Sigmoid colon (tissue), 7 donors: ENCODE measurements at places on chromosomes 12 and 14. TPM values are rescaled to one million over a fixed set of nuclear protein-coding genes. Genes with fewer than 3 reads are reported as not detected.

The GARIN6 gene
- not detected for polyA plus RNA-seq

GRCh38 chr14:92409043-92409442 lies 86.1 kb downstream of the SLC24A4 start:
- H3K4me3 ChIP-seq = no peak overlapping the region
- H3K4me1 ChIP-seq = peaks cover 44% of the 10 kb centered on the region
- H3K36me3 ChIP-seq = no peaks in the 10 kb centered on the region
- no peaks in the 10 kb centered on the region for H3K27me3 ChIP-seq
- peak; percentile 81 for DNase-seq

- H3K36me3 ChIP-seq = no peaks in the 10 kb centered on the region
- H3K27me3 ChIP-seq = no peaks in the 10 kb centered on the region
- no peak for DNase-seq
- H3K4me1 ChIP-seq = peaks cover 11% of the 10 kb centered on the region
Observed at GRCh38 chr12:52156311-52156710, 35.5 kb downstream of the KRT80 start.

DNA sequence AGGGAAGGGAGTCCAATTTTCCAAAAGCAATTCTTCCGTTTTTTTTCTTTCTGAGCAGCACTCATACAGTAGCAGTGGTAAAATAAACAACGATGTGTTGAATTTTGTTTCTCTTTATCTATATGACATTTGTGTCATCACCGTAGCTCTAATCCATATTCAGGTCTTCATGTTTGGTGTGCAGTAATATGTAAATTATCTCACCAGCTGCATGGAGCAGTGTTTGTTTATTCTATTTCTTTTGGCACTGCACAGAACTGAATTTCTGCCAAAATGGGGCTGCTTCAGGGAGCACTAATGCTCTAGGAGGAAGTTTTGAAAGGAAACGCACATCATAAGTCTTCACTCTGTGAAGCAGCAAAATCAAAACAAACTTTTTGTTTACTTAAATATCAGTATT lies 130.0 kb upstream of the NPAS3 start:
- H3K27ac ChIP-seq = peak overlapping the region; percentile 44
- peaks cover 11% of the 10 kb centered on the region for H3K4me1 ChIP-seq
- H3K27me3 ChIP-seq = no peaks in the 10 kb centered on the region
- no peaks in the 10 kb centered on the region for H3K36me3 ChIP-seq
- peak overlapping the region; percentile 32 for H3K4me3 ChIP-seq

DNA sequence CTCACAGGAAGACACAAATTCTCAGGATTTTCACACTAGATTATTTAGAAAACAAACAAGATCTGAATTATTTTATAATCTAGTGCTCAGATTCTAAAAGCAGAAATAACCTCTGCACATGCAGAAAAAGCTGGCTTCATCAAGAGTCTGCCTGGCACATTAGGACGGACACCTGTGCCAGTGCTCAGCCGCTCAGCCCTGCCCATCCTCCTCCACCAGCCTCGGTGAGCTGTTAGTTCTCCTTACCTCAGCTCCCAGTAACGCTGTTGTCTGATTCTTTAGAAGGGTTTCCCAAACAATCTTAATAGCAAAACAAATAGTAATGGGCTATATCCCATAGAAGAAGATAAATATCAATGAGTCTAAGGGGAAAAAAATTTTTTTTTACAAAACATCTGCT lies 27.7 kb downstream of the DUSP16 start:
- H3K4me1 ChIP-seq = no peaks in the 10 kb centered on the region
- H3K27me3 ChIP-seq = no peaks in the 10 kb centered on the region
- H3K4me3 ChIP-seq = no peak overlapping the region
- H3K36me3 ChIP-seq = no peaks in the 10 kb centered on the region

DNA sequence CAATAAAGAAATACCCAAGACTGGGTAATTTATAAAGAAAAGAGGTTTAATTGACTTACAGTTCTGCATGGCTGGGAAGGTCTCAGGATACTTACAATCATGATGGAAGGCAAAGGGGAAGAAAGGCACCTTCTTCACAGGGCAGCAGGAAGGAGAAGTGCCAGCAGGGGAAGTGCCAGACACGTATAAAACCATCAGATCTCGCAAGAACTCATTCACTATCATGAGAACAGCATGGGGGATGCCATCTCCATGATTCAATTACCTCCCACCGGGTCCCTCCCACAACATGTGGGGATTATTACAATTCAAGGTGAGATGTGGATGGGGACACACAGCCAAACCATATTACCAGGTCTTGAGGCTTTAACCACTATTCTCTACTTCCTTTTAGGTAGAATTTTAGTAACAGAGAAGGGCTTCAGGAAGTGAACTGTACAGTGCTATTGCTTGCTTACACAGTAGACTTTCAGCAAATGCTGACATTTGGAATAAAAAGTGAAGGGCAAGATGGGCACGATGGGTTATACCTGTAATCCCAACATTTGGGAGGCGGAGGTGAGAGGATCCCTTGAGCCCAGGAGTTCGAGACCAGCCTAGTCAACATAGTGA lies 40.8 kb upstream of the OR4E1 start:
- no peaks in the 10 kb centered on the region for H3K36me3 ChIP-seq
- no peak overlapping the region for H3K4me3 ChIP-seq
- H3K27ac ChIP-seq = no peak overlapping the region
- DNase-seq = no peak
- no peaks in the 10 kb centered on the region for H3K27me3 ChIP-seq

DNA sequence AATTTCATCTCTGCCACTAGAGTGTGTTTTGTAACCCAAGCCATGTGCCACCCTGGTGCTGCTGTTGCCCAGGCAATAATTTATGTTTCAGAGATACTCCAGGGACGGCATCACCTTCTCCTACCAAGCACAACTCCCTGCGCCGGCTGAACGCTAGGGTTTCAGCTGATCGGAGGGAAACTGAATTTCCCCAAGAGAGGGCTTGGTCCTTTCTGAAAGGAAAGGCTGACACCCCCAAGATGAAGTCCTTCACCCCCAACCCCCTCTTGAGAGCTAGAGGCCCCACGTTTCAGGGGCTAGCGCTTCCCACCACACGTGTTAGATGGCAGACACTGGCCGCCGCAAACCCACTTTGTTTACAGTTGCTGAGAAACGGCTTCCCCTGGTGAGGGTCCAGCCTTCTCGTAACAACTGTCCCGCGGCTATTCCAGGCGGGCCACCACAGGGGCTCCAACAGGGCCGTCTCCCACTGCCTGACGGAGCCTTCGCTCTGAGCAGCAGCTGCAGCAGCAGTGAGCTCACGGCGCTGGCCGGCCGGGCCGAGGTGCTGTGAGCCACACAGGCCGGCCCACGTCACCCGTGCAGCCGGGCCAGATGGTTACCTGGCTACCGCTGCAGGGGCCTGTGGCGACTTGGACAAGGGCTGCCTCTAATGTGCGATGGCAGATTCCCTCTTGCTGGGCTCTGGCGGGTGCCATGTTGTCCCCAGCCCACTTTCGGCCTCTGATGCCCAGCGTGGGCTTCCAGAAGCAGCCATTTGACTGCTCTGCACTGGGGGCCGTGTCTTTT lies 66.4 kb downstream of the TESC start:
- H3K4me1 ChIP-seq = peaks cover 12% of the 10 kb centered on the region
- H3K36me3 ChIP-seq = peaks cover 12% of the 10 kb centered on the region
- H3K27me3 ChIP-seq = peaks cover 9% of the 10 kb centered on the region
- DNase-seq = peak; percentile 67
- H3K4me3 ChIP-seq = peak overlapping the region; percentile 12

DNA sequence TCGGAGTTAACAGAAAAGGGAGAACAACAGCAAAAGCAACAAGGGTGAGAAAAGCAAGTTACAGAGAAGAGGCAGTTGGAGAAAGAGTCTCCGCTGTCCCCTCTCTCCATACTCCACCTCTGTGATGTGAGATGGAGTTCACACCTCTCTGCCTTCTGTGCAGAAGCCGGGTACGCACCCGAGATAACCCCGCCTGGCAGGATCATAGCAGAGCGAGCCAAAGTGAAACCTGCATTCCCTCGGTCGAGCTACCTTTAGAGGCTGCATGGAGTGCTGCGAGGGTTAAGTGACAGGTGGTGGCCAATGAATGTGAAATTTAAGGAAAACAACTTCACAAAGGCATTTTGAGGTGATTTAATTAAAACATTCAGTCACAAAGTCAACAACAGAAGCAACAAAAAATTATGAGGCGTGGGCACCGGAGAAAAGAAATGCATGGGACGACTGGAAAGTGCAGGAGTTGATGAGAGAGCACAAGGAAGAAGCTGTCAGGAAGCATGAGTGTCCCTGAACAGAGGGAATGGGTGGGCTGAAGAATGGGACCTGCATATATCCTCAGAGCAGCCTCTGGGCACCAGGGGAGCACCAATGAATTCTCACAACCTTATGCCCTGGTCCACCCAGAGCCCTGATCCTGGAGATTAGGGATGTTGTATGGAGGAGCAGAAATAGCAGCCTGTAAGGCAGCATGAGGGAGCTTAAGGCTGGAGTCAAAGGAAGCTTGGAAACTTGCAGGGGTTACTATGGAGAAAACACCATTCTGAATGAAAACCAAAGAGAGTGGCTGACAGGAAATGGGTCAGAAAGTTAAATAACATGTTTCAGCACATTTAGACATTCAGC lies 208.3 kb downstream of the EMP1 start:
- no peaks in the 10 kb centered on the region for H3K36me3 ChIP-seq
- no peaks in the 10 kb centered on the region for H3K27me3 ChIP-seq
- H3K27ac ChIP-seq = no peak overlapping the region
- H3K4me3 ChIP-seq = no peak overlapping the region

- no peak within 1 kb of the TSS for H3K4me3 ChIP-seq
- H3K27ac ChIP-seq = no peak within 1 kb of the TSS
- H3K4me1 ChIP-seq = peaks cover 5% of the 10 kb centered on the region
- H3K27me3 ChIP-seq = no peaks in the 10 kb centered on the region
- no peaks in the 10 kb centered on the region for H3K36me3 ChIP-seq
- no peak for DNase-seq
Observed at GRCh38 chr14:94581127-94581999, at the start of gene SERPINA5. Gene SERPINA5 (plus strand): TSS chr14:94581426. CDS start chr14:94587363, 5,937 bp downstream.

- no peak overlapping the region for H3K4me3 ChIP-seq
- no peaks in the 10 kb centered on the region for H3K27me3 ChIP-seq
- no peaks in the 10 kb centered on the region for H3K36me3 ChIP-seq
- peaks cover 30% of the 10 kb centered on the region for H3K4me1 ChIP-seq
- DNase-seq = no peak
- H3K27ac ChIP-seq = no peak overlapping the region
Observed at GRCh38 chr14:54512393-54512792, 2.7 kb downstream of the CGRRF1 start.

DNA sequence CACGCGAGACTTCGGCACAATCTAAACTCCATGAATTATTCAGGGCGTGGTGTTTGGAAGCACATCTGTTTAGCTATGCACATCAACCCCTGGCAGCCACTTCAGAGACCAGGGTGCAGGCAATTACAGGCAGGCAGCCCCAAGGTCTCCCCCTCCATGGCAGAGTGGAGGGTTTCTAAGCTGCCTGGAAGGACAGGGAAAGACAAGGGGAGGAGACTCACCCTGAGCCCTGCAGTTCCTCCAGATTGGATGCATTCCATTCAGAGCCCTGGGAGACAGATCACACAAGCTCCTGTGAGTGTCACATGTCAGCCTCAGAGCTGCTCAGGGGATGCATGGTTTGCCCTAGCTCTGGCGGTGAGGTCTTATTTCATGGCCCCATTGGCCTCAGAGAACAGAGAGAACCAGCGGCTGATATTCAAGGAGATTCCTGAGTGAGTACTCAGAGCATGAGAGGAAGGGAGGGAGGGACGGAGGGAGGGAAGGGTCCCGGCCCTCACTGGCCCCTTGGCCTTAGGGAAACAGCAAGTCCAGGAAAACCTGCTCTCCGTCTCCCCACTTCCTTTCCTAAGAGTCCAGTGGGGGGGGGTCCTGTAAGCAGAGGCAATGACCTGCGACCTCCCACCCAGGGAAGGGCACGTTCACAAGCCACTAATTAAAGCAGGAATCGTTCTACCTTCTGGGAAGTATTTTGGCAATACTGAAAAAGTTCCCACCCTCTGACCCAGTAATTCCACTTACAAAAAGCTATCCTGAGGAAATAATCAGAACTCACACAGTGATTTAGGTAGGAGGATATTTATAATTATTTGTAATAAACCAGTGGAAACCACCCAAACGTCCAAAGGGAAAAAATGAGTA lies 55.1 kb downstream of the SSH1 start:
- peak overlapping the region; percentile 25 for H3K4me3 ChIP-seq
- H3K27me3 ChIP-seq = no peaks in the 10 kb centered on the region
- peaks cover 88% of the 10 kb centered on the region for H3K4me1 ChIP-seq
- DNase-seq = peak; percentile 76
- peak overlapping the region; percentile 97 for H3K27ac ChIP-seq

- no peaks in the 10 kb centered on the region for H3K4me1 ChIP-seq
- no peak overlapping the region for H3K4me3 ChIP-seq
- H3K36me3 ChIP-seq = no peaks in the 10 kb centered on the region
- H3K27ac ChIP-seq = no peak overlapping the region
- no peak for DNase-seq
Observed at GRCh38 chr14:105273062-105273461, 24.7 kb downstream of the BTBD6 start.

GRCh38 chr14:75487155-75487671 lies 35.1 kb upstream of the BATF start:
- DNase-seq = no peak
- H3K27ac ChIP-seq = no peak overlapping the region
- H3K4me3 ChIP-seq = no peak overlapping the region
- H3K4me1 ChIP-seq = no peaks in the 10 kb centered on the region

GRCh38 chr14:26389646-26390508 lies 208.0 kb downstream of the NOVA1 start:
- no peaks in the 10 kb centered on the region for H3K27me3 ChIP-seq
- DNase-seq = no peak
- no peak overlapping the region for H3K4me3 ChIP-seq
- H3K36me3 ChIP-seq = no peaks in the 10 kb centered on the region
- no peak overlapping the region for H3K27ac ChIP-seq
